ENCODE measurements at places on chromosomes 2 and 18. TPM values are rescaled to one million over a fixed set of nuclear protein-coding genes. Genes with fewer than 3 reads are reported as not detected.

DNA sequence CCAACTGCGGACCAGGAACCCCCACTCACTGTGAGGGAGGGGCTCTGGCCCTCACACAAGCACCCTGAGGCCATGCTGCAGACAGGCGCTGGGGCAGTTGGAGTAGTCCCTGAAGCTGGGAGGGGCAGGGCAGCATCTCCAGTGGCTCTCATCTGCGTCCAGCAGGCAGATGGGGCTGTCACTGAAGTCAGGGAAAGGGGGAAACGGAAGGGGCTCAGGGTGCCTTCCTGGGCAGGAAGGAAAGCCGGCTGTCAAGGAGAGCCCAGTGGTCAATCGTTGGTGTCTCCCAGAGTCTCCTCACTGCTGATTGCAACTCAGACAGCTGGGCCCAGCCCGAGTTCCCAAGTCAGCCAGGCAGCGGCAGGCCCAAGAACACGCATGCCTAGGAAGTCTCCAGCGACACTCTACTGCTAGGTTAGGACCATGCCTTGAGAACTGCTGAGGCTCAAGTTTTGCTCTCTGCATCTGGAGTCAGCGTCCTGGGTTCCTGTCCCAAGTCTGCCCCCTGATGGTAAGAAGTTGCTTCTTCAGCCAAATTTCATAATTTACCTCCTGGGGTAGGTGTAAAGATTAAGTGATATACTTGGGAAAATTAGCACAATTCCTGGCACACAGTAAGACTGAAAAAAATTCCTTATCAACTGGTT is 27.4 kb upstream of the NMUR1 start:
- DNase-seq = peak; percentile 82

DNA sequence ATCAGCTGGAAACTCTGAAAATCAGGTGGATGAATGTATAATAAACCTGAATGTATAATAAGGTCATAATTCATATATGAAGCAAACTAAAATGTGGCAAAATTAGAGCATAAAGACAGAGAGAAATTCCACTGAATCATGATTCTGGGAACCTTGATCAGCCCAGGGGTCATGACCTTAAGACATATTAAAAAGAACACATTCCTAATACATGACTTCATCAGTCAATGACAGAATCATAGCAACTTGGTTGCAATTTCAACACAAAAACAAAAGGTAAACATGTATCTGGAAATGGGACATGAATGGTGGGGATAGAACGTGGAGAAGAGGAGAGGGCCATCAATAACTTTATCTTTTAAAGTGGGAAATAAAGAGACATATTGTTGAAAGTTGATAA is 17.6 kb downstream of the AFF3 start:
- no peak for DNase-seq

SERPINB3 gene
- not detected for total RNA-seq

- DNase-seq = peak; percentile 11
These were observed 7.4 kb downstream of the RAPGEF4 start for GRCh38 chr2:172742931-172743540.

DNA sequence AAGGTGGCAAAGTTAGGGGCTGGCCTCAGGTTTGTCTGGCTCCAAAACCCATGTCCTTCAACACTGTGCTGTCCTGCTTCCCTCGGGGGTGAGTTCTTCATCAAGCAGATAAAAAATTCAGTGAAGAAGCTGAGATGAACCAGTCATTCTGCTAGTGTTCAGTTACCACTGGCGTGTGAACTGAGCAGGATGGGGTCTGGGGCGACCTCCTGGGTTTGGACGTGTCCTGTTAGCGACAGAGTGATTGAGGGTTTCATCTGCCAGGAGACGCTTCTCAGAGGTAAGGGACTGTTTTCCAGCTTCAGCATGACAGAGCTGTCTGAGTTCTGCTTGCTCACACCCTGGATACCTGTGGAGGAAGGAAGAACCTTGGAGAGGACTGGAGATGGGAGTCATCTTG is 14.6 kb downstream of the CEP68 start:
- DNase-seq = no peak

TBR1 gene
- 0.09 TPM for total RNA-seq

DNA sequence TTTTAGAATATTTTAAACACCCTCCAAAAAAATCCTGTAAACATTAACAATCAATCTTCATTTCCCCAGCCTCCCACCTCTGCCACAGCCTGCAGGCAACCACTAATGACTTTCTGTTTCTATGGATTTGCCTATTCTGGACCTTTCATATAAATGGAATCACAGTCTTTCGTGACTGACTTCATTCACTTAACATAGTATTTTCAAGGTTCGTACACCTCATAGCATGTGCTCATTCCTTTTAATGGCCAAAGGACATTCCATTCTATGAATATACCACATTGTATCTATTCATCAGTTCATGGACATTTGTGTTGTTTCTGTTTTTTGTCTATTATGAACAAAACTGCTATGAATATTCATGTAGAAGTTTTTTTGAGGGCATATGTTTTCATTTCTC is 48.5 kb downstream of the NAT8 start:
- DNase-seq = no peak

- DNase-seq = peak; percentile 9
These were observed 330.7 kb downstream of the MTX2 start for GRCh38 chr2:176599796-176600485.

DNA sequence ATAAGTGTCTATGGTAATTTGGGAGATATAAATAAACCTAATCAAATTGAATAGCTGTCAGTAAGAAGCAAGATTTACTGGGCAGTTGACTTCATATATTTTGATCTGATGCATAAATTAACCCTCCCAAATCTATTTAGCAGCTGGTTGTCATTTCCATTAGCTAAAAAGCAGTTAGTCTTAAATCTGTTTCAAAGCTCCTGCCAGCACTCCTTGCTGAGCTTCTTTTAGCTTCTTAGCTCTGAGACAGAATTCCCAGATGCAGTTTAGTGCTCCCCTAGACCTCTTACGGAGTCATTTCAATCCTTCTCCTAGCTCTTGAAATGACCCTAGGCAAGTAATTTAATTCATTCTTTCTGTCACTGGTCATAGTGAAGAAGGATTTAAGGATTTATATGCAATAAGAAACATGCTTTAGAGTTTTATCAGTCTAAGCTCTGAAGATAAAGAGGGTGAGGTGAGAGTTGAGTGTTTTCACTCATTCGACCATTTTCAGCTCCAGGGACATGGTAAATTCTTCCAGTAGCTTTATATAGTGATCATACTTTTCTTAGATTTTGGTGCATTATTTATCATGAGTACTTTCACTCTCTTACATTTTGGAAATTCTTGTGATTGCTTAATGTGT is 98.9 kb downstream of the PHLPP1 start:
- DNase-seq = peak; percentile 39

DNA sequence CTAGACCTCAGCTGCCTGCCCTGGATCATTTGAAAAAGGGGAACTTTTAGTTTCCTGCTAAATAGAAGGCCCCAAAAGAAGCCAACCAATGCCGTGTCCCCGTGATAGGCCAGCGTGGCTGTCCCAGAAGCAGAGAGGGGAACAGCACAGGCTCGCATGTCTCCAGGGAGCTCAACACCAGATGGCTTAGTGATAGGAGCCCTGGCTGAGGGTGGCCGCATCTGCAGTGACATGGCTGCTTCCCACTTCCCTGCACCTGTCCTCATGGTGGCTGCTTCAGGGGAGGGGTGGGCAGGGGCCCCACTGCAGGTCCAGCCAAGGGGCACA is 79.6 kb downstream of the MBP start:
- DNase-seq = no peak

GRCh38 chr2:161881465-161881864 is 192.6 kb downstream of the DPP4 start:
- no peak for DNase-seq

GLI2 gene
- 9.4 TPM for total RNA-seq

DNA sequence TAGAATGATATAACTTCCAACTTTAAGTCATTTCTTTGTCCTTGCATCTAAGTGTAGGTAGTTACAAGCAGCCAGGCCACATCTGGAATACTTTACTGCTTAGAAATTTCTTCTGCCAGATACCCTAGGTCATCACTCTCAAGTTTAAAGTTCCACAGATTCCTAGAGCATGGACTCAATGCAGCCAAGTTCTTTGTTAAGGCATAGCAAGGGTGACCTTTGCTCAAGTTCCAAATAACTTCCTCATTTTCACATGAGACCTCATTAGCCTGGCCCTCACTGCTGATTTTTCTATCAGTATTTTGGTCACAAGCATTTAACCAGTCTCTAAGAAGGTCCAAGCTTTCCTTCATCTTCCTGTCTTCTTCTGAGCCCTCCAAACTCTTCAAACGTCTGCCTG is 7.8 kb upstream of the UGT1A9 start:
- no peak for DNase-seq

- DNase-seq = no peak
These were observed 46.3 kb downstream of the ARL4C start for GRCh38 chr2:234450431-234451124.

DNA sequence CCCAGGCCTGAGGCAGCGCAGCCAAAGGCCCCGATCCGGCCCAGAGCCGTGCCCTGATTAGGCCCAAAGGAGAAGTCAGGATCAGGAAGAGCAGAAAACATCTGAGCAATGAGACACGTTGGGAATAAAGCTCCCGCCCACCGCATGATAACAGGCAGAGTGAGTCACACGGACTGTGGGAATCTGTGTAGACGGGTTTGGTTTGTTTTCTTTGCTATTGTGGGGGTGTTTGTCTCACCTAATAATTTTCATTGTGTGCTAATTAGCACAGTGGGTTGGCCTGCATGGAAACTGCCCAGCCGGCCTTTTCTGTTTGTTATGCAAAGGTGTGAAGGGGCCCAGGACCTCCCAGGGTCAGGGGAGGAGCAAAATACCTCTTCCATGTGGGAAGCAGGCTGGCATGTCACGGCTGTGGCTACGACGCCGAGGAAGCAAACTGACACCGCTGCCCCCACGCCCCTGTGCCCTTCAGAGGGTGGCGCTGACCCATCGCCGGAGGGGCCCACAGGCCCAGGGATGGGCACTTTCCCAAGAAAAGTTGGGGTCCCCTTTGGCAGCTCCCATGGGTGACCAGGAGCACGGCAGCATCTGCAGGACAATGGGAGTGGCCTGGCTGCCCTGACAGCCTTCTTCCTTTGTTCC is 68.4 kb upstream of the CTDP1 start:
- DNase-seq = no peak

GRCh38 chr2:7691961-7692656 is 774.9 kb downstream of the RNF144A start:
- DNase-seq = no peak

ESCO1 gene
- total RNA-seq = 48.8 TPM

DNA sequence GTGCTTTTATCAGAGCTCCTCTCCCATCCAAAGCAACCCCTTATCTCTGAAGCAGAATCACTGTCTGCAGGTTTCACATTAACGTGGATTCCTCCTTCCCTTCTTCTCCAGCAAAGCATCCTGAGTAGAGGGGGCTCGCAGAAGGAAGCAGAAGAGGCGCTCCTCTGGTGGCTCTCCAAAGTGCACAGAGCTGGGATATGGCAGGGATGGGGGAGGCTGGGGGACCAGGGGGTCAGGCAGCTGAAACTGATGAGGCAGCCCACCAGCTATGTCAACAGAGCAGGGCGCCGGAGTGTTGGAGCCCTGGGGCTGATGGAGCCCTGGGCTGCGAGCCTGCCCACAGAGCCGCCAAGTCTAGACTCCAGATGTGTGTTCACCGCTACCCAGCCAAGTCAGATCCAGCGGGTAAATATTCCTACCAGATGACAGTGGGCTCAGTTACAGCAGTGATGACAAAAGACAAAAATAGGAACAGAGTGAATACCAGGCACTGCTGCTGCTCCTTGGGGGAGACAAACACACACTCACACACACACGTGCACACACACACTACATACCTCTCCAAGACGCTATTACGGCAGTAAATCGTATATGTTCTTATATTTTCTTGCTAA is 678.3 kb upstream of the ID2 start:
- no peak for DNase-seq

DNA sequence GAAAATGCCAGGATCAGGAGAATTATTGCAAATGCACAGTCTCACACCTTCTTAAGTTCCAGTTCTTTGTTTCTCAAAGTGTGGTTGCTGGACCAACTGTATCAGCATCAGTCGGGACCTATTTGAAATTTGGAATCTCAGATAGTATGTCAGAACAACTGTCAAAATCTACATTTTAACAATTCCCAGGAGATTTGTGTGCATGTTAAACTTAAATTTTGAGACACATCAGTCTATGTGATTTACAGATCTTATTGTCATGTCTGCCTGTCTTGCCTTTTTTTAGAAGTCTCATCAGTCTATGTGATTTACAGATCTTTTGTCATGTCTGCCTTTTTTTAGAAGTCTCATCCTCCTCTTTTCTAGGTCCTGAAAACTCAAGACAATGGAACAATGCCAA is 243.6 kb upstream of the MEIS1 start:
- no peak for DNase-seq

GRCh38 chr2:233091595-233092375 is 31.6 kb downstream of the INPP5D start:
- no peak for DNase-seq

GRCh38 chr2:10752236-10752635 is 30.8 kb downstream of the ATP6V1C2 start:
- no peak for DNase-seq

GRCh38 chr2:25981596-25982272 is 563 bp downstream of the KIF3C start:
- peak; percentile 81 for DNase-seq

DNA sequence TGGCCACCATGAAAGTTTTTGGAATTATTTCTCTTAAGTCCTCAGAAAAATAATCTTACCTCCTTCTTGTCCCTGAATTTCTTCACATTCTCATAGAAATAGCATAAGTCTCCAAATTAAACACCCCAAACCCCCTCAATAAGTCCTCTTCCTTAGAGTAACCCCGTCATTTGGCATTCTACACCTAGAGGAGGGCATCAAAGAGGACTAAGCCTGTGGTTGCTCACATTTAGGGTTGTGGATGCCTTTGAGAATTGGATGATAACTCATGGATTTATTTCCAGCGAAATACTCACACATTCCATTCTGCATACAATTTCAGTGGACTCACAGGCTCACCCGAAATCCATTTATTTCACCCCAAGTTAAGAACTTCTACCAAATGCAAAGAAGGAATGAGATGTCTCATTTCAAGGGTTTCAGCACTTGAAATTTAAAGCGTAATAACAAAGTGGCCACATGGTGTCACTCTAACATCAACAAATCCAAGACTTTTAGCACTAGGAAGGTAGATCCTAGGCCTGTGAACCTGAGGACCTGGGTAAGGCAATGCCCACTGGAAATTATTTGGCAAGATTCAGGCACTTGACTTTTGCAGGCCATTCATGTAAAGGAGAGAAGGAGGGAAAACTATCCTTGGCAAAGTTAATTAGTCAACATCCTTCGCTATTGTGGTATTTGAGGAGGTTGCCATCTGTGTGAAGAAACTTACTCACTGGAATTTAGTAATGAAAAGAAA is 24.6 kb downstream of the DYTN start:
- peak; percentile 72 for DNase-seq

- no peak for DNase-seq
These were observed 243.9 kb downstream of the PRKCE start for GRCh38 chr2:45895241-45895861.

HSBP1L1 gene
- total RNA-seq = not detected

GRCh38 chr18:26103579-26103978 is 13.2 kb upstream of the SS18 start:
- peak; percentile 47 for DNase-seq

- DNase-seq = no peak
These were observed 241.1 kb upstream of the LRRTM1 start for GRCh38 chr2:80545420-80546210.

GRCh38 chr2:136126021-136126420 is 8.1 kb upstream of the CXCR4 start:
- peak; percentile 54 for DNase-seq

GRCh38 chr18:64888956-64889355 is 740.1 kb upstream of the LINC00305 start:
- no peak for DNase-seq

Measured in neural progenitor cell (in vitro differentiated cells).